Stimulated activated CD4-positive, alpha-beta T cell treated with anti-CD3 and anti-CD28 coated beads, Interleukin-4, amount 100 ng/mL, for 1 hour (primary cell): ENCODE measurements at places on chromosomes 1 and 21.

DNA sequence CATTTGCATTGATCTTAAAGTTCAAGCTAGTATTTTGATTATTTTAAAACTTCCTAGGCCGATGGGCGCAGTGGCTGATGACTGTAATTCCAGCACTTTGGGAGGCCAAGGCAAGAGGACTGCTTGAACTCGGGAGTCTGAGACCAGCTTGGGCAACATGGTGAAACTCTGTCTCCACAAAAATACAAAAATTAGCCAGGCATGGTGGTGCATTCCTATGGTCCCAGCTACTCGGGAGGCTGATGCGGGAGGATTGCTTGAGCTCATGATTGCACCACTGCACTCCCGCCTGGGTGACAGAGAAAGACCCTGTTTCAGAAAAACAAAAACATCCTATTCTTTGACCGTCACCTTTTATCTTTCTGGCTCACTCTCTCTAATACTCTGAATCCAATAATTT is 30.0 kb downstream of the MFSD2A start:
- DNase-seq: no peak

- no peak for DNase-seq
Measured at GRCh38 chr1:44624268-44624901, 49.9 kb downstream of the TMEM53 start.

DNA sequence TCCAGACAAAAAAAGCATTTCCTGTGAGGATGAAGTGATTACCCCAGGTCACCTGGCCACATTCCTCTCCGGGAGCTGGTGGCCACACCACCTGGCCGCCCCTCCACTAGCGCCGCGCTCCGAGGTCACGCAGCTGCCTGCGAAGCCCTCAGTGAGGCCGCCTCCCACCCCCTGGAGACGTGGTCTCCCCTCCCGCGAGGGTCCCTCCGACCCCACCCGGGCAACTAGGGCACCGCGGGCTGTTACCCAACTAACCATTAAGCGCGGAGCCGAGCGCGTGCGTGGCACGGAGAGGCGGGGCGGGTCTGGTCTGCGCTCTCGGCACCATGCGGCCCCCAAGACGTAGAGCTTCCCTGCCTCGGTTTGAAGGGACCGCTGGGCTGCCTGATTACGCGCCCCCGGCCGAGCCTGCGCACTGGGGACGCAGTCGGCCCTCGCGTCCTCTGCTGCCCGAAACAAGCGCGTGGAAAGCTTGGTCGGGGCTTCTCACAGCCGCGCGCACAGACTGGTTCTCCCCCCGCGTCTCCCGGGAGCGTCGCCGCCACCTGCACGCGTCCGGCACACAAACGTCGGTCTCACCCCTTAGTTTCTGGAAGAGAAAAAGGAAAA is 106.5 kb downstream of the SLC16A1 start:
- no peak for DNase-seq

- DNase-seq: no peak
Measured at GRCh38 chr1:167086768-167087167, 3.4 kb downstream of the GPA33 start.

- DNase-seq: no peak
Measured at GRCh38 chr1:117646007-117646811, 40.4 kb downstream of the TENT5C start.
